NCI-H1105 treated with DMSO at 0.1 percent for 48 hours (cell line): ENCODE measurements at places on chromosomes 7 and 10.

- no peak for DNase-seq
These were observed 199.9 kb upstream of the NRP1 start for GRCh38 chr10:33534416-33534815.

DNA sequence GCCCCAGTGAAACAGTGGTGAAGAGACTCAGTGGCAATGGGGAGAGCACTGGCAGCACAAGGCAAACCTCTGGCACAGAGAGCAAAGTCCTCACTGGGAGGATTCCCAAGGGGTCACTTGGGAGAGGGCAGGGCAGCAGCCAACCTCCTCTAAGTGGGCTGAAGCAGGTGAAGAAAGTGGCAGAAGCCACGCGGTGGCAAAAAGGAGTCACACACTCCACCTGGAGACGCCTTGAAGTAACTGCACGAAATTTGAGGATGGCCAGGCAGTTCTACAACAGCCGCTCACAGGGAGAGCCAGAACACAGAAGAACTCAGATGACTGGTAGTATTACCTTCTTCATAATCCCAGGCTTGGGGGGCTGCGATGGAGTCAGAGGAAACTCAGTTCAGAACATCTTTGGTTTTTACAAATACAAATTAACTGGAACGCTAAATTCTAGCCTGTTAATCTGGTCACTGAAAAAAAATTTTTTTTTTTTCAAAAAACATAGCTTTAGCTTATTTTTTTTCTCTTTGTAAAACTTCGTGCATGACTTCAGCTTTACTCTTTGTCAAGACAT, 574 bp upstream of the IL6 start:
- peak; percentile 44 for DNase-seq

DNA sequence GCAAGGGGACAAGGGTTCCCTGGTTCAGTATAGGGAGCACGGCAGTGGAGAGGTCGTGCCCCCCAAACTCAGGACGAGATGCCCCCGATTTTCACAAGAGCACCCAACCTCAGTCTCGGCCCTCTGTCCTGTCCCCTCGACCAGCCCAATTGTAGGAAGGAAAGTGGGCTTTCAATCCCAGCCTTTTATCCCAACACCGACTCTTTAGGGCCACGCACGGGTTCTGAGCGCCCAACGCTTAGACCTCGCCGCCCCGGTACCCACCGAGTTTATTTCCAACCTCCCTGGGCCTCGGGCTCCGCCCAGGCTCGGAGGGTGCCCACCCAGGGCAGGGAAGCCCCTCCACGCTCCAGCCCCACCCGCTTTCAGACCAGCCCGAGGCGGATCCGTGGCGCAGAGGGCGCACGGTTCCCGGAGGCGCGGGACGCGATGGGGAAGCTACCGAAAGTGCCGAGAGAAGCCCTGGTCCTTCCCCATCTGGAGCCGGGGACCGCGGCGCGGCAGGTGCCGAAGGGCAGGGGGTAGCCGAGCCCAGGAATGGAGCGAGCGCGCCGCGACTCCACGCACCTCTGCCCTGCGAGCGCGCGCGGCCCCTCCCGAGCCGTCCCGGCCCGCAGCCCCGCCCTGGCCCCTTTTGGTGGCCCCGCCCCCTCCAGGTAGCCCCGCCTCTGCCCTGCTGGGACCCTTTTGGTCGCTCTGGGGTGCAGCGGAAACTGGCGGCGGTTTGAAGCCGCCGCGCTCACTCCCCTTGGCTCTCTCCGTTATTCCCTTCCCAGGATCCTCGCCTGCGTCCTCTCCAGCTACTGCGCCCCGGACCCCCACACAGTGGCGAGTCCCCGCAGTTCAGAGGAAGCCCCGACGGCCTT, 20.4 kb downstream of the GRID2IP start:
- DNase-seq: peak; percentile 17

- DNase-seq: no peak
These were observed 1176.1 kb downstream of the GATA3 start for GRCh38 chr10:9230625-9231024.

DNA sequence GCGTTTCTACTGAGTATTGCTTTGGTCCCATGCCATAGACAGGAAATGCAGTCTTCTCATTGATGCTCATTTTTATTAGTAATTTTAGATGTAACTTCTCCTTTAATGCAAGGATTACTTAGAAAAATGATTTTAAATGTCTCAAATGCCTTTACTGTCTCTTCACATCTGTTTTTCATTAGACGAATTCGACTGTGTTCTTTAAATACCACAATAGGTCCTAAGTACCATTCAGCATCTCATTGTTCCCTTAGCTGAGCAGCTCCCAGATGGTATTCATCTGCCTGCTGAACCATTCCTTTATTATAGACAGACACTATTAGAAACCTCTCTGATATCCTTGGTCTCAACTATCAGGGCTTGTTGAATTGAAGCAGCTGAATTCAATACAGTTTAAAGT, 113.6 kb downstream of the LSMEM1 start:
- no peak for DNase-seq

- no peak for DNase-seq
These were observed 25.8 kb upstream of the FAM13C start for GRCh38 chr10:59387951-59388670.

DNA sequence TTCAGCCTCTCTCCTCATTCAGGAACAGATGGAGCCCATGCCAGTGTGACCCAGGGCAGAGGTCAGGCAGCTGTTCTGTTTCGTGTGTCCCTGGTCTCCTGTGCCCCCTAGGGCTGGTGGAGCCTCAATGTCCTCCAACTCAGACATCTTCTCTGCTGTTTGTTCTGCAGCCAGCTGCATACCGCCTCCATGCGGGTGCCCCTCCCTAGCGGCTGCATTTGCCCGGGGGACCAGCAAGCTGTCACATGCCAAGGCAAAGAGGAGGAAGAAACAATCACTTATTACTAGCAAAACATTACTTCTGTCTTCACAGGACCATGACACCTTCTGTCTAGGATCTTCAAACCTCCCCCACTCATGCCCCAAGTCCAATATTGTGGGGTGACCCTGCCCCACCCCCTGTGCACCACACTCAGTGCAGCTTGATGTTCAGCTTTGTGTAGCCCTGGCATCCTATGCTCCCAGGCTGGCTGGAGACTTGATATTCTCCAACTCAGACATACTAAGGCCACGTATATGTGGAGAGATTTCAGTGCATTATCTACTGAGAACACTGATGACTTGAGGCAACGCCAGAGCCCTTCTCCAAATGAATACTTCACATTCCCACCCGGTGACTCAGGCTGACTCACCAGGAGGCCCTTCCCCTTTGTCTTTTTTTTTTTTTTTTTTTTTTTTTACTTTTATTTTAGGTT, 188.9 kb downstream of the SKIDA1 start:
- DNase-seq: no peak

DNA sequence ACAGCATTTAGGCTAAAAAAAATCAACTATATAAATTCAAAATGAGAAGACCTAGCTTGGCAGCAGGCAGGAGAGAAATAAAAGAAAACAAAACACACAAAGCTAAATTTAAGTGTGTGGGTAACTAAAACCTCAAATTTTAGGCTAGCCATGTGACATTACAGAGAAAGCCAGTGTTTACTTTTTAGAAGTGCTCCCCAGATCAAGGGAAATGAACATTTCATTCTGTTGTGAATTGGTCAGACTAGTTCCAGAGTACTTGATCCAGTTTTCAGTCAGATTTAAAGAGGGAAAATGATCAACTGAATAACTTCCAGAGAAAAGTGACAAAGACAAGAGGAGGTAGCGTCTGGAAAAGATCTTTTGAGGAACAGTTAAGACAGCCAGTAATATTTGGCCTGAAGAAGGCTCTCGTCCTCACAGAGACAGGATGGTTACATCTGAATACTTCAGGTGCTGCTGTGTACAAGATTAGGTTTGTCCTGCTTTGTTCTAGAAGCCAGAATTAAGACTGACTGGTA, 563.4 kb downstream of the KCNMA1 start:
- DNase-seq: no peak

GRCh38 chr10:107686095-107686494, 521.6 kb upstream of the SORCS1 start:
- no peak for DNase-seq

DNA sequence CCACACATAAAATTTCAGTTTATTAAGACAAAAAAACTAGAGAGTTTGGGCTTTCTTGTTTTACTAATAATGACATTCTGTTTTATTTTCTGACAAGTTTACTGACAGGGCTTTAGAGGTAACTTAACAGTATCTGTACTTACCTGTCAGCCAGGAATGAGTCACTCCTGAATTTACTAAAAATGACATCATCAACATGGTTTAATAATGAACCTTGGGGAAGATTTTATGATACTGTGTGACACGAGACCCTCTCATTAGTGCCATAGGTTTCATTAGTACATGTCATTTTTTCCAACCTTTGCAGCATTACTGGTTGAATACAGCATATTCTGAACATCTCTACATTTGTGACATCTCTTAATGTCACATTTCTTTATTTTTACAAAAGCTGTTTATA, 131.1 kb downstream of the KCND2 start:
- no peak for DNase-seq

DNA sequence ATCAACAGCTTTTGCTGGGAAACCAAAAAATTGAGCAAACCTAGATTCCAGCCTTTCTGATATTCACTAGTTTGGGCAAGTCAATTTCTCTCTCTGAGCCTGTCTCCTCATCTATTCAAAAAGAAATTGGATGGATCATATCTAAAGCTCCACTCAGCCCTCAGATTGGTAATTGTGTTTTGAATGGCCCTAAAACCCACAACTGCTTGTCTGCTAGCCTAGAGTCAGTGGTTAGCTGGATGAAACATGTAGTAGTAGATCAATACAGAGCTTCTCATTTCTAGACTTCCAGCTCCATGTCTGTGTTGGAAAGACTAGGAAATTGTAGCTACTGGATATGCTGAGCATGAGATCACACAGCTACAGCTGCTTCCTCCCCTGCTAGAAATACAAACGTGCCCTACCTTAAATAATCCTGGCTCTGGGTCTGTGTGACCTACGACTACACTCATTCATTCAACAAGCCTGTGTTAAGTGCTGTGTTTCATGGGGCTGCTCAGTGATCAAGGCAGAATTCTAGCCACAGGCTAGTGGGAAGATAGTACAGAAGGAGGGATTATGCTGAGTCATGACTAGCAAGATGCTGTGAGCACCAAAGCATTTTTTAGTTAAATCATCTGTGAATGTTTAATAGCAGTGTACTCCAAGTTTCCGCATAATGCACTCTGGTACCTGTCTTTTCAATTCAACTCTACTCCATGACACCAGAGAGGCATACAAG, 15.7 kb downstream of the DNTT start:
- DNase-seq: no peak

- no peak for DNase-seq
These were observed 63.7 kb downstream of the ARHGAP12 start for GRCh38 chr10:31864834-31865518.

- no peak for DNase-seq
These were observed 3.2 kb downstream of the SFMBT2 start for GRCh38 chr10:7407368-7408290.

GRCh38 chr10:112779025-112779770, 170.8 kb upstream of the TCF7L2 start:
- no peak for DNase-seq

GRCh38 chr10:3469639-3470020, 297.0 kb upstream of the PITRM1 start:
- DNase-seq: no peak

- DNase-seq: no peak
These were observed 146.2 kb downstream of the PTPN20 start for GRCh38 chr10:47057471-47057870.

GRCh38 chr10:95308389-95309302, 17.8 kb upstream of the PDLIM1 start:
- DNase-seq: no peak

DNA sequence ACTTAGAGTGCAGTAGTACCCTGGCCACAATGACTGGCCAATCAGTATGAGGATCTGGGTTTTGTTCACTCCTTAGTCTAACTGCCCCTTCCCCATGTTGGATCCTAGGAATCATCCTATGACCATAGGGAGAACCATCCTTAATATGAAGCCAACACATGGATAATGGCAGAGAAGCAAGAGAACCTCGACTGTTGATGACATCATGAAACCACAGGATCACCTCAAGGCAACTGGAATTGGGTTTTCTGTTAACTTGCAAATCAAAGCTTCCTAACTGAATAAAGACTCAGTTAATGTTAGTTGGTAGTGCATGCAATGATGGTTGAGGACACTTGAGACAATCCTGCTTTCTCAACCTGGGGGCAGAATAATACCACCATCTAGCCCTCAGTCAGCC, 3.3 kb upstream of the PRXL2A start:
- DNase-seq: no peak
